CD4-positive, CD25-positive, alpha-beta regulatory T cell (primary cell): ENCODE measurements at places on chromosomes 7 and 10. TPM values are rescaled to one million over a fixed set of nuclear protein-coding genes. Genes with fewer than 3 reads are reported as not detected.

PPP1R17 gene
- total RNA-seq, result not detected

DNA sequence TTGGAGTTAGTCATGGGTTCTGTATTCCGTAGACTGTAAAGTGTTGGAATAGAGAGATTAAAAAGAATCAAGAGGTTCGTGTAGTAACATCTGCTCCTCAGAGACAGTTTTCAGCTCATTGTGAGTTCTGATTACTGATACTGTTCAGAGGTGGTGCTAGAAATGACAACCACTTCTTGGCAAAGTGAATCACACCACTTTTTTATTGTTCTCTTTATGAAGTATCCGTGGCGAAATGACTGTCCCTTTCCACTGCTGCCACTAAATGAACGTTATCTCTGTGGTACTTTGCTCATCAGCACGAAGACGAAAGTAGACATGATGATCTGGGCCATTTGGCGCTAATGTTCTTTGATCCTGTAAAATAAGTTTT, 860 bp downstream of the RPP30 start:
- H3K36me3 ChIP-seq, result peaks cover 21% of the 10 kb centered on the region
- H3K27ac ChIP-seq, result no peak overlapping the region
- H3K4me3 ChIP-seq, result peak overlapping the region; percentile 97
- no peak for DNase-seq
- peaks cover 16% of the 10 kb centered on the region for H3K27me3 ChIP-seq

GRCh38 chr10:48632166-48632565, 27.3 kb upstream of the ARHGAP22 start:
- H3K36me3 ChIP-seq, result no peaks in the 10 kb centered on the region
- H3K27me3 ChIP-seq, result no peaks in the 10 kb centered on the region
- no peak for DNase-seq
- no peak overlapping the region for H3K4me3 ChIP-seq
- H3K4me1 ChIP-seq, result peaks cover 15% of the 10 kb centered on the region

DNA sequence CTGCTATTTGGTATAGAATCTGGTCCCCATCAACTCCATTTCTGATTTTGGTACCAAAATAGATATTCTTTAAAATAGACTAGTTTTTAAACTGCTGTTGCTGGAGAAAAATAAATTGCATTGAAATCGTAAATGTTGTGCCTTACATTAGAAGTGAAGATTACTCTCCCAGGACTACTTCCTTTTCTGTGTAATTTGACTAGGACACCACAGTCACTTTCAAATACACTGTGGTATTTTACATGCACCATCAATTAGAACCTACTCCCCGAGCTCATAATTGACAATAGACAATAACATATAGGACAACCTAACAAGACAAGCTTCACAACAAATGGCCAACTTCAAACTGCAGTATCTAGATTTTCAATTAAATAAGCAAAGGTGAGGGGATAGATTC, 211.5 kb downstream of the DGKB start:
- H3K4me1 ChIP-seq, result no peaks in the 10 kb centered on the region
- no peak overlapping the region for H3K4me3 ChIP-seq
- H3K27ac ChIP-seq, result no peak overlapping the region
- H3K27me3 ChIP-seq, result no peaks in the 10 kb centered on the region
- DNase-seq, result no peak

DNA sequence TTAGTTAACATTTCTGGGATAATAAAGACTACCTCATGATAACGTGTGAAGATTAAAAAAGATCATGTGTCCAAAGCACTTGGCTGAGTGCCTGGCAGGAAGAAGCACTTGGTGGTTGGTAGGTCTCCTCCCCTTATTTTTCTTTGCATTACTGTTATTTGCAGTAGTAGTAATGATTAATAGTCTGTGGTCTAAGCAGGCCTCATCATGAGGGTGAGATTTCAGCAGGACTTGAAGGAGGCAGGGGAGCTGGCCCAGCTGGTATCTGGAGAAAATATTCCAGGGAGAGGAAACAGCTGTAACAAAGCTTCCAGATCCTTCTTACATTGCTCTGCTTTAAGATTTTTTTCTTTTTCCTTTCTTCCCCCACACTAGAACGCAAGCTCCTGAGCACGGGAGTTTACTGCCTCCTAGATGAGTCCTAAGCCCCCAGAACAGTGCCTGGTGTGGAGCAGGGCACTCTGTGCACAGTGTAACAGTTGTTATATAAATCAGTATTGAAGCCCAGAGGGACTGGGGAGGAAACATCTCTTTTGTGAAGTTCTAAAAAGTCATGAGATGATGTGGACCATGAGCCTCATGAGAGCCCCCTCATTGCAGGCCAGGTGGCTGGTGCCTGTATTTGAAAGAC, 31.1 kb upstream of the RHEB start:
- no peaks in the 10 kb centered on the region for H3K36me3 ChIP-seq
- H3K4me1 ChIP-seq, result peaks cover 7% of the 10 kb centered on the region
- H3K27ac ChIP-seq, result no peak overlapping the region
- H3K4me3 ChIP-seq, result no peak overlapping the region
- DNase-seq, result no peak

OIT3 gene
- total RNA-seq, result not detected

TAS2R41 gene
- total RNA-seq, result 0.59 TPM

DNA sequence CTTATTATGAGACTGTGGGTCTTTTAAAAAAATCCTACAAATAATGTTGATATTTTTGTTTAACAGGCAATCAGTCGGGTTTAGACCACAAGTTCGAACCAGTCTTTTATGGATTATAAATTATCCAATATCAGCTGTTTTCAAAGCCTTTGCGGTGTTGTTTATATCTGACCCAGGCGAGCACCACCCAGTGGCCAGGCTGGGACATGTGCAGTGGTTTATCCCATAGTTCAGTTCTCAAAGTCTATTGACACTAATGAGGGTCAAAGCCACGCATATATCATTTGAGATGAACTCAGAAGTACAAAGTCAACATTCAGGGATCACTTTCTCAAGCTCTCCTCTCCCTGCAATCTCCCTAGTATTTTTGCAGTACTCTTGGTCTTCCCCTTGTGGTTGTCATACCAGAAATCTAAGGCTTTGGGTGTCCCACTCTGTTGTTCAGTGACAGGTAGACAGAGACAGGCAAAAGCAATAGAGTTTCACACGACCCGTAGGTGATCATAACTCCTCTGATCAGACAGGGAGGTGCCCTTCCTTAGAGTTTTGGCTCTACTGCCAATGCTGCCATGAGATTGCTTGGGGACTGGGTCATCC, 117.4 kb upstream of the POM121L12 start:
- no peaks in the 10 kb centered on the region for H3K36me3 ChIP-seq
- no peak for DNase-seq
- no peak overlapping the region for H3K27ac ChIP-seq
- no peak overlapping the region for H3K4me3 ChIP-seq
- no peaks in the 10 kb centered on the region for H3K4me1 ChIP-seq
- no peaks in the 10 kb centered on the region for H3K27me3 ChIP-seq

GRCh38 chr7:129616530-129616929, 5.0 kb downstream of the NRF1 start:
- H3K4me3 ChIP-seq, result no peak overlapping the region
- H3K27ac ChIP-seq, result no peak overlapping the region
- DNase-seq, result no peak
- no peaks in the 10 kb centered on the region for H3K36me3 ChIP-seq
- H3K4me1 ChIP-seq, result peaks cover 49% of the 10 kb centered on the region

- H3K4me3 ChIP-seq, result no peak overlapping the region
- DNase-seq, result no peak
- H3K27ac ChIP-seq, result no peak overlapping the region
- H3K36me3 ChIP-seq, result no peaks in the 10 kb centered on the region
These were observed 33.5 kb downstream of the KCNMA1 start for GRCh38 chr10:77604063-77604462.

- no peak for DNase-seq
- H3K27me3 ChIP-seq, result no peaks in the 10 kb centered on the region
- no peak overlapping the region for H3K27ac ChIP-seq
- no peaks in the 10 kb centered on the region for H3K4me1 ChIP-seq
- H3K4me3 ChIP-seq, result no peak overlapping the region
These were observed 786.9 kb upstream of the IGFBP3 start for GRCh38 chr7:46707973-46708372.

GRCh38 chr10:68406815-68407548, at the start of gene RUFY2:
Gene RUFY2, minus strand, starts transcription at chr10:68407277. Its CDS starts 88 bp downstream, at chr10:68407189.
- peak; percentile 68 for DNase-seq
- H3K4me1 ChIP-seq, result peaks cover 12% of the 10 kb centered on the region
- H3K4me3 ChIP-seq, result peak within 1 kb of the TSS; percentile 94

- no peak overlapping the region for H3K27ac ChIP-seq
- H3K27me3 ChIP-seq, result peaks cover 16% of the 10 kb centered on the region
- H3K4me3 ChIP-seq, result no peak overlapping the region
- DNase-seq, result no peak
These were observed 56.2 kb downstream of the ARMC3 start for GRCh38 chr10:22984066-22984465.

A1CF gene
- total RNA-seq, result not detected

- peaks cover 12% of the 10 kb centered on the region for H3K27me3 ChIP-seq
- H3K4me3 ChIP-seq, result no peak overlapping the region
- H3K4me1 ChIP-seq, result no peaks in the 10 kb centered on the region
- no peaks in the 10 kb centered on the region for H3K36me3 ChIP-seq
- DNase-seq, result no peak
- H3K27ac ChIP-seq, result no peak overlapping the region
These were observed 7.2 kb upstream of the EPHA1 start for GRCh38 chr7:143415742-143416397.

- H3K27me3 ChIP-seq, result peaks cover 3% of the 10 kb centered on the region
- no peak overlapping the region for H3K27ac ChIP-seq
- DNase-seq, result no peak
- no peaks in the 10 kb centered on the region for H3K4me1 ChIP-seq
- no peak overlapping the region for H3K4me3 ChIP-seq
These were observed 207.7 kb upstream of the ADCY1 start for GRCh38 chr7:45366475-45366874.

GRCh38 chr10:31644931-31645633, 283.5 kb downstream of the ARHGAP12 start:
- H3K27me3 ChIP-seq, result no peaks in the 10 kb centered on the region
- H3K36me3 ChIP-seq, result no peaks in the 10 kb centered on the region
- no peak for DNase-seq
- H3K4me3 ChIP-seq, result no peak overlapping the region
- no peaks in the 10 kb centered on the region for H3K4me1 ChIP-seq
- H3K27ac ChIP-seq, result no peak overlapping the region

DNA sequence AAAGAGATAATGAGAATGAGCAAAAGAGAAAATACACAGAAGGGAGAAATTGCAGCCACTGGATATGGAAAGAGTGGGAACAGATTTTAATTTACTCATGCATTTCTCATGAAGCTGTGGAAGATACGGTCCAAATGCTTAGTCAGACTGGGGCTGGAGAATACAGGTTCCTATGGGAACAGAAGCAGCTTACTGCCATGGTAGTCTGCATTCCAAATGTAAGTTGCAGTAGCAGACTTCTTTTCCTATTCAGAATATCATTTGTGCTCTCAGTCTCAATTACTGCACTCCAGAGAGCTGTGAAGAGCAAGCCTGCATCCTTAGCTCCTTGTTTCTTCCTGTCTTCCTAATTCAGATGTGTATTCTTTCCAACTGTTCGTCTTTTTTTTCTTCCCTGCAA, 190.8 kb upstream of the TMEM196 start:
- no peaks in the 10 kb centered on the region for H3K36me3 ChIP-seq
- no peak for DNase-seq
- H3K4me3 ChIP-seq, result no peak overlapping the region
- no peaks in the 10 kb centered on the region for H3K4me1 ChIP-seq
- H3K27me3 ChIP-seq, result no peaks in the 10 kb centered on the region

DNA sequence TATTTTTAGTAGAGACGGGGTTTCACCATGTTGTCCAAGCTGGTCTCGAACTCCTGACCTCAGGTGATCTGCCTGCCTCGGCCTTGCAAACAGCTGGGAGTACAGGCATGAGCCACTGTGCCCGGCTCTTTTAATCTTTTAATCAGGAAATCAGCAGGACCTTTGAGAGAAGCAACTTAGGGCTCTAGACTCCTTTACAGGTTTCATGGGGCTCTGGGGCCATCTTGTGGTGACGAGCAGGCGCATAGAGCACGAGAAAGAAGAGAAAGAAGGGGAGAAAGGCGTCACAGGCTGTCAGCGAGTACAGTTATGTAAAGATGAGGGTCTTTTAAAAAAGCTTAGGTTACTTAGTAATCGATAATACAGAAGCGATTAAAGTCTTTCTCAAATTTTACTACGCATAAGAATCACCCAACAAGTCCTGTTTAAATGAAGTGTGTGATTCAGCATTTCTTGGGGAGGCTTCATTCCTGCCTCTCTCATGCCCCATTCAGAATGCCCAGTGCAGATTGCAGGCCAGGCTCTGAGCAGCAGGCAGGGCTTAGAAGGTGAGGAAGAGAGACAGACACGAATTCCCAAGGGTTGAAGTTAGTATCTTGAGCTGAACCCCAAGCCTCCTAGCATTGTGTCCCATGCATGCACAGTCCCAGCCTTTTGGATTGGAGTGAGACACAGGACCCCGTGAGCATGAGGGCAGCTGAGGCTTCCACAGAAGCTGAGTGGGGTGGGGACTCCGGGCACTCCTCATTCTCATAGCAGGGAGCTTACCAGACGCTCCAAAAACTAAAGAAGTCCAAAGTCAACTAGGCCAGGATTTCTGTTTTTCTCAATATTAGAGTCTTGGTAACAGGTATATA, 23.6 kb upstream of the PFKP start:
- no peak overlapping the region for H3K27ac ChIP-seq
- peak; percentile 15 for DNase-seq
- H3K4me3 ChIP-seq, result no peak overlapping the region
- H3K27me3 ChIP-seq, result no peaks in the 10 kb centered on the region
- H3K4me1 ChIP-seq, result no peaks in the 10 kb centered on the region
- H3K36me3 ChIP-seq, result no peaks in the 10 kb centered on the region

DNA sequence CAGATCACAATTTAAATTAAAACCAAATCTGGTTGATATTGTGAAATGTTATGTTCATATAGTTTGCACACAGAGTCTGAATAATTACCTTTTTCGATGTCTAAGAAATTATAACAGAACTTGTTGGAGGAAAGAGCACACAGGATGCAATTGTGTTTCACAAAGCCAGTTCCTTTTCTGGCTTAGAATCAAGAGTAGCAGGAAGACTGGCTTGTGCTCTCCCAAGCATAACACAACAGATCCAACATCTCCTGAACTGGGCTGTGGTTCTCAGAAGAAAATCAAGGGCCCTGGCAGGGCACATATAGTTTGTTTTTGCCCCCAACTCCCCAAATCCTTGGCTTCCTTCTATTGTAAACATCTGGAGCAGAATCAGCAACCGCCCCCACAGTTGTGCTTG, 62.7 kb downstream of the LRRC4 start:
- no peaks in the 10 kb centered on the region for H3K36me3 ChIP-seq
- no peak overlapping the region for H3K4me3 ChIP-seq
- H3K27me3 ChIP-seq, result no peaks in the 10 kb centered on the region
- H3K27ac ChIP-seq, result no peak overlapping the region

GRCh38 chr7:47492716-47493325, 89.1 kb downstream of the TNS3 start:
- H3K27me3 ChIP-seq, result no peaks in the 10 kb centered on the region
- H3K27ac ChIP-seq, result no peak overlapping the region
- no peak overlapping the region for H3K4me3 ChIP-seq
- no peak for DNase-seq
- no peaks in the 10 kb centered on the region for H3K36me3 ChIP-seq

EPHB6 gene
- 58.0 TPM for total RNA-seq

MSS51 gene
- total RNA-seq, result 3.9 TPM
